Panc1 (cell line): ENCODE measurements at places on chromosomes 12 and 14.

DNA sequence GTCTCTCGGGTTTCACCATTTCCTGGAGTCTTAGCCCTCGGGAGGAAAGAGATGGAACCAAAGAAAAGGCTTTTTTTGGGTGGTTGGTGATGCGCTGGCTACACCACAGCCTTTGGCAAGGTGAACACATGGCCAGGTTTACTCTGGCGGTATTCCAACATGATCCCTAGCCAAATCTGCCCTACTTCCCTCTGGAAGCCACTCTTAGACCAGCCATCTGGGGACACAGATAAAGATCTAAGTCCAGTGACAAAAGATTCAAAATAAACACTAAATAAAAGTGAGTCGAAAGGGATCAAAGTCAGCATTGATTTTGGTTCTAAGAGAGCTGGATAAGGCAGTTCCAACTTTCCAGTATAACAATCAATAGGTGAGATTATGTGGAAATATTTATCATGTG is 694.5 kb downstream of the VRK1 start:
- DNase-seq: no peak

DNA sequence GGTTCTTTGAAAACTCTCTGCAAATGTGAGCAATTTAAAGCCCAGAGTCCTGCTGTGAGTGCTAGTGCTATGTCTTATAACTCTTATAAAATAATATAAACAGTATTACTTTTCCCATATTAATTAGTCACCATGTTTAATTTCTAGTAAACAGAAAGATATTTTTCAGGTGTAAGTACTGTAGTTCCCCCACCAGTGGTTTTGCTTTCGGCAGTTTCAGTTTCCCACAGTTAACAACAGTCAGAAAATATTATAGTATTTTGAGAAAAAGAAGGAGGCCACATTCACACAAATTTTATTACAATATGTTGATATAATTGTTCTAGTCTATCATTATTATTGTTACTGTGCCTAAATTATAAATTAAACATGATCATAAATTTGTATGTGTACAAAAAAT is 800.5 kb downstream of the LRFN5 start:
- no peak for DNase-seq

- DNase-seq: peak; percentile 17
Measured at GRCh38 chr12:113245695-113246477, 24.6 kb downstream of the TPCN1 start.

DNA sequence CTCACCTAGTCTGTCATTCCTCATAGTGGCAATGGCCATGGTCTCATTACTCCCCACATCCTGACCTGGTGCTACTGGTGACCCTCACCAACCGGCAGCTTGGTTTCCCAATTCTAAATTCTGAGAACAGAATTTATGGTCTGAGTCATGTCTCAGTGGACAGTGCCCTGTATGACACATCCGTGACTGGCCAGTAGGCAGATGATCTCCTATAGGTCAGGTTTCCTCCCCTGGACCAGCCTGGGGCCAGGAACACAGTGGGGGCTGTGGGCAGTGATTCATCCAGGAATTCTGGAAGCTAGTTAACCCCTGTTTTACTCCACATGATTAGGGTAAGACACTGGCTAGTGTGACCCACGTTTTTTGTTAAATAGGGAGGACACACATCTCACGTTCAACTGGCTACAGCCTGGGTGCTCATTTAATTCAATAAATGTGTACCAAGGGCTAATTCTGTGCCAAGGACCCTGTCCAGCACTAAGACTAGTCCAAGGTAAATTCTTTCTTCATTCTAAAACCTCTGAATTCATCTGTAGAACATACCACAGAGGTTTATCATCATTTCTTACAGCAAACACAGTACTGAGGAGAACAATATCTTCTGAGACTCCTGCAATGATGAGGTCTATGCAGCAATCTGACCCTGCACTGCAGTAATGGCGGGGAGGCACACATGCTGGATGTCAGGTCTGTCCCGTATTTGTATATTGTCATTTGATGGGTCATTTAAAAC is 249.6 kb upstream of the TBX3 start:
- peak; percentile 84 for DNase-seq

DNA sequence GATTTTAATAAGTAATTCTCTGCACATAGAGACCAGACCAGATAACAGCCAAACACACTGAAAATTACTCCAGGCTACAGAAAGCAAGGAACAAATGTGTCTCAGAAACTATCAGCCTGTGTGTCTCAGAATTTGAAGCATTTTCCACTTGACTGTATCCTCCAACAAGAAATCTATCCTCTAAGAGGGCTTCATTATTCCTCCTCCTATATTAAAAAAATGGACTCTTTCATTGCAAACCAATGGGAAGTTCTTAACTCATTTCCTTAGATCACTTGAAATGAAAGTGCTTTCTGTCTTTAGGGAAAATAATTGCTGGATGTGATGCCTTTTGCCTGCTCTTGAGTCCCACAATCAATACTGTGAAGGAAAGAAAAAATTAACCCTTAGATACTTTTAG is 2.3 kb downstream of the ST8SIA1 start:
- no peak for DNase-seq
